T follicular helper cell (primary cell): ENCODE measurements at places on chromosomes 3 and 15.

DNA sequence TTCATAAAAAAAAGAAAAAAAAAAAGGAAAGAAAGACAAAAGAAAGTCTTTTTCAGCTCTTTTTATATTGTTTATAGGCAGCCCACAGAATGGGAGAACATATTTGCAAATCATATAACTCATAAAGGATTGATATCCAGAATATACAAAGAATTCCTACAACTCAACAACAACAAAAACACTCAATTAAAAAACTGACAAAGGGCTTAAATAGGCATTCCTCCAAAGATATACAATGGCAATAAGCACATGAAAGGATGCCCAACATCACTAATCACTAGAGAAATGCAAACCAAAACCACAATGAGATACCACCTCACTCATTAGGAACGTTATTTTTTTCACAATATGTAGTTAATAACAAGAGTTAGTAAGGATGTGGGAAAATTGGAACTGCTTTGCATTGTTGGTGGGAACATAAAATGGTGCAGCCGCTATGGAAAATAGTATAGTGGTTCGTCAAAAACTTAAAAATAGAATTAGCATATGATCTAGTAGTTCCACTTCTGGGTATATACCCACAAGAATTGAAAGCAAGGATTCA is 54.2 kb upstream of the CMTM8 start:
- no peak for DNase-seq

DNA sequence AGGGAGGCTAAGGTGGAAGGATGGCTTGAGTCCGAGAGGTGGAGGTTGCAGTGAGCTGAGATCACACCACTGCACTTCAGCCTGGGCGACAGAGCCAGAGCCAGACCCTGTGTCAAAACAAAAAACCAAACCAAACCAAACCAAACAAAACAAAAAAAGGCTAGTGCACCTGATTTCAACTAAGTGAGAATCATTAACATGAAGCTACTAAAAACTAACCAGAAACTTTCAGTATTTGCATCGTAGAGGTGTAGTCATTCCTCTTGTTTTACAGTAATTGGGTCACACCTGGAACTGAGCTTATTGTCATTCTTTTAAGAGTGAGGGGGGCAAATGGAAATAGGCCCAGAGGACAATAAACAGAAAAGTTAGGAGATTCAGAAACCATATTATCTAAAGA is 58.5 kb downstream of the ST6GAL1 start:
- no peak for DNase-seq

DNA sequence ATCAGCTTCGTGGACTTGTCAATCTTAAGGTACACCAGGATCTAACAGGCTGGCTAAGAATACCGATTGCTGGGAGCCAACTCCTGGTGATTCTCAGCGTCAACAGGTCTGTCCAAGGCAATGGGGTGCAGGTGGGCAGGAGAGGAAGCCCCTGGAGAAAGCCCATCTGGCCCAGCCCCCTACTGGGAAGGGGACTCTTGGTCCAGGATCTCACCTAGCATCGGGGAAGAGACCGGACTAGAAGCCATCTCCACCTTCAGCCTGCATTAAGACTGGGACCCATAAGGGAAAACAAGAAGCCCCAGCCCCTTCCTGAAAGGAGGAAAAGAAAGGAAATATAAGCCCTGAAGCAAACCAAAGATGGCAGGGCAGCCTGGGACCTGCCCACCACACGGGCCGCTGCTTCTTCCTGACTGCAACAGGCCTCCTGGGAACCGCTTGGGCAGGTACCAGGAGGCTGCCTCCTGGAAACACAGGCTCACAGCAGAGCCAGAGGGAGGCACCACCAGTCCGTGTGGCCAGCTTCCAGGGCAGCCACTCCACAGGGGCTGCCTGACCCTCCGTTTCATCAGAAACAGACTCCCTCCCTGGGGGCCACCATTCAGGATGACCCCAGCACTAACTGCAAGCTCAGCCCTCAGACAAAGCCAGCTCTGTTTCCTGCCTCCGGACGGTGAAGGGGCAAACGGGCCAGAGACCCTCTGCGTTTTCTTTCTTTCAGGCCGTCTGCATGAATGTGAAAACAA is 100.2 kb downstream of the LRIG1 start:
- no peak for DNase-seq

DNA sequence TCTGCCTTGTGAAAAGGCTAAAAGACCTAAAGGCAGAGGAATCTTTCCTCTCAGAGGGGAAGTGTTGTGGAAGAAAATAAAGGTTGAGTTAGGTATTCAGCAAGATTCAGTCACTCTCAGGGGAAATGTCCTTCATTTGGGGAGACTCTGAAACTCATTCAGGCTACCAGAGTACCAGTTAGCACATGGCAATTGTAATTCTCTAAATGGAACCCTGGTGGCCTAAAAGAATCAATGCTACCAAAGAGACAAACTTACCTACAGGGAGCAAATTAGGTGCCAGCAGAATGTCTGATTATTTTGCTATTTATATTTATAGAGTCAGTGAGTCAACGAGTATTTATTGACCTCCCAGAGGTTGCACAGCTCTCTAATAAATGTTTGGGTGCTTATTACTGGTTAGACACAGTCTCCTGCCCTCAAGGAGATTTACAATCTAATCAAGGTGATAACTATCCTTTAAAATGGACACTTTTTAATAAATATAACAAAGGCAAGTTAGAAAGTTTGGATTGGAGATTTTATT is 33.9 kb upstream of the CDIN1 start:
- no peak for DNase-seq

- DNase-seq = no peak
Observed at GRCh38 chr15:63463793-63464192, 40.6 kb upstream of the USP3 start.

DNA sequence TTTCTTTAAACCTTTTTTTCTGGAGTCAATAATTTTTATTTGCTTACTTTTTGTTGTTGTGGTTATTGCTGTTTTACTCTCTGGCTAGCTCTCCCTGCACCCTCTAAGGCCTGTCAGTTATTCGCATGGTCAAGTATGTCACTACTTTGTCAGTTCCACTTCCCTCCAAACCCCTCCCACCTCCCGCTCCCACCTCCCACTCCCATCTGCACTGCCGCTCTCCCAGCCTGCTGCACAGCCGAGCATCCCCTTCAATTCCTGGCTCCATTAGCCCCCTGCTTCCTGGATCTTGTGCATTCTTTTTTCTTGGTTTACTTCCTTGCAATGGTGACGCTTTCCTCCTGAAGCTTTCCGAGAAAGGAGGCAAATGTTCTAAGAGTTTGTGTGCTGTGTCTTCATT is 218.0 kb downstream of the XXYLT1 start:
- DNase-seq = no peak
